G401 (cell line): ENCODE measurements at places on chromosomes 12 and 14. TPM values are rescaled to one million over a fixed set of nuclear protein-coding genes. Genes with fewer than 3 reads are reported as not detected.

TGM1 gene
- 0.10 TPM in 1 of 2 replicates, not detected in the other for total RNA-seq

ADAMTS20 gene
- total RNA-seq: 0.86 and 1.1 TPM in 2 replicates

FOXN4 gene
- 0.43 and 0.78 TPM in 2 replicates for total RNA-seq

DNA sequence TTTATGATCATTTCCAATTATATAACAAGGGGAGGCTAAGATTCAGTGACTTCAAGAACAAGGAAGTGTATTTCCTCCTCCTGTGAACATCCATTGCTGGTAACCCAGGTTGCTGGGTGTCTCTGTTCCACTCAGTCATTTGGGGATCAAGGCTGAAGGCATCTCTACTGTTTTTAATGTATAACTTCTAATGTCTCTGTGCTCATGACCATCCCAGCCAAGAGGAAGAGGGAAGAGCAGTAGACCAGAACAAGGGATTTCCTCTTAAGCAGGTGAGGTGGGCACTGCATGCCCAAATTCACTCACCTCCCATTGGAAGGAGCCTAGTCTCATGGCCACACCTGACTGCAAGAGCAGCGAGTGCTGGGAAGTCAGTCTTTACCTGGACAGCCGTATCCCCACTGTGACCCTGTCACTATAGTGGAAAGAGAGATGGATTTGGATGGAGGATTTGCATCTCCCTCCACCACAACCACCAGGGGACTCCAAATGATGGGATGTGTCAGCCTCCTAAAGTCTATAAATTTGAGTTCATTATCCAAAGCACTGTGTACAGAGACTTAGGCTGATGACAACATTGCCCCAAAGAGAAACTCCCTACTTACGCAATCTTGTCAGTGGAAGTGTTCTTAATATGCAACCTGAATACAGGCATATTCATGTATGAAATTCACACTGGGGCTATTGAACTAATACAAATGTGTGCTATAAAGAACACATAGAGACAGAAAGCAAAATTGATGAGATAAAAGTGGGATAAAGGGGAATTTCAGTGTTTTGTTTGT is 368.7 kb downstream of the TMEM132D start:
- no peak for DNase-seq

- no peak for DNase-seq
These were observed 117.4 kb downstream of the DAD1 start for GRCh38 chr14:22471545-22472121.

- no peak for DNase-seq
These were observed 507.4 kb upstream of the TBX3 start for GRCh38 chr12:115191342-115191741.

DNA sequence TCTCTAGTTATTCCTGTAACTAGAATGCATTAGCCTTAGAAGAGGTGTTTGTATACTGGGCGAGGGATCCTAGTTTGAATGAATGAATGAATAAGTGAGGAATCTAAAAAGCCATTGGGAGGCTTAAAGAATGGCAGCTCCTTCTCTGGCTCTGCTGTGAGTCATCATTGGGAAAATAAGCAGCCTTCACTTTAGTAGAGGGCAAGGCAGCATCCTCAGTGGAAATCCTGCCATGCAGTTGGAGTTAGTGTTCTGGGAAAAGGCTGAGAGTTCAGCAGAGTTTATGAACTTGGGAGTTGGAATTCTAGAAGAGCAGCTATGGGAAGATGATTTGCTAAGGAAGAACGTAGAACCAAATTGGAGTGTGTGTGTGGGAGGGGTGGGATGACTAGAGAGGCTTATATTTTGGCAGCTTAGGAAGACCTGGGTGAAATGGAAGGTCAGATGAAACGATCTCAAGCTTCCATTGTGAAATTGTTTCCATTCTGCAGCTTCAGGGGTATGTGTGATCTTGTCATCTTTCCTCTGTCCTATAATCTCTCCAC is 120.8 kb downstream of the PTCSC3 start:
- no peak for DNase-seq
